ENCODE measurements at places on chromosomes 12 and 14. TPM values are rescaled to one million over a fixed set of nuclear protein-coding genes. Genes with fewer than 3 reads are reported as not detected.

- DNase-seq, result peak; percentile 78
Observed at GRCh38 chr12:109069307-109070271, 17.2 kb downstream of the USP30 start.

- DNase-seq, result no peak
Observed at GRCh38 chr14:72715850-72716228, 178.1 kb downstream of the DPF3 start.

GRCh38 chr12:111341426-111342065, 27.3 kb downstream of the PHETA1 start:
- no peak for DNase-seq

- no peak for DNase-seq
Observed at GRCh38 chr14:104982548-104983230, 2.9 kb upstream of the CLBA1 start.

- DNase-seq, result no peak
Observed at GRCh38 chr12:2378835-2379330, 326.1 kb downstream of the CACNA1C start.

- DNase-seq, result no peak
Observed at GRCh38 chr12:83153177-83153576, 466.5 kb downstream of the TMTC2 start.

DNA sequence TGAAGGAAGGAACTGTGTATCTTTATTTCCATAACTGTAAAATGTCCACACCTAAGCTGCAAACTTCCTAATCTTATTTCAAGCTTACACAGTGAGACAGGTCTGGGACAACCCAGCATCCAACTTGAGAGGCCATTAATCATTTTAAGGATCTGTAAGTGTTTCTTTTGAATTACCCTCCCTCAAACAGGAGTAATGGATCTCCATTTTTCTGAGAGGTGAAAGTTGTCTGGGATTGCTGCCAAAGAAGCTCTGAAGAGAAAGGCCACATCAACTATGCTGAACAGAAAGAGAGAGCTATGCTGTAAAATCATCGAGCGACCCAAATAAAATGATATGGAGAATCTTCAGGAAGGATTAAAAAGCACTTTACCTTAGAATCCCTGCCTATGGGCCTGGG, 131.7 kb upstream of the CPNE8 start:
- DNase-seq, result no peak

DNA sequence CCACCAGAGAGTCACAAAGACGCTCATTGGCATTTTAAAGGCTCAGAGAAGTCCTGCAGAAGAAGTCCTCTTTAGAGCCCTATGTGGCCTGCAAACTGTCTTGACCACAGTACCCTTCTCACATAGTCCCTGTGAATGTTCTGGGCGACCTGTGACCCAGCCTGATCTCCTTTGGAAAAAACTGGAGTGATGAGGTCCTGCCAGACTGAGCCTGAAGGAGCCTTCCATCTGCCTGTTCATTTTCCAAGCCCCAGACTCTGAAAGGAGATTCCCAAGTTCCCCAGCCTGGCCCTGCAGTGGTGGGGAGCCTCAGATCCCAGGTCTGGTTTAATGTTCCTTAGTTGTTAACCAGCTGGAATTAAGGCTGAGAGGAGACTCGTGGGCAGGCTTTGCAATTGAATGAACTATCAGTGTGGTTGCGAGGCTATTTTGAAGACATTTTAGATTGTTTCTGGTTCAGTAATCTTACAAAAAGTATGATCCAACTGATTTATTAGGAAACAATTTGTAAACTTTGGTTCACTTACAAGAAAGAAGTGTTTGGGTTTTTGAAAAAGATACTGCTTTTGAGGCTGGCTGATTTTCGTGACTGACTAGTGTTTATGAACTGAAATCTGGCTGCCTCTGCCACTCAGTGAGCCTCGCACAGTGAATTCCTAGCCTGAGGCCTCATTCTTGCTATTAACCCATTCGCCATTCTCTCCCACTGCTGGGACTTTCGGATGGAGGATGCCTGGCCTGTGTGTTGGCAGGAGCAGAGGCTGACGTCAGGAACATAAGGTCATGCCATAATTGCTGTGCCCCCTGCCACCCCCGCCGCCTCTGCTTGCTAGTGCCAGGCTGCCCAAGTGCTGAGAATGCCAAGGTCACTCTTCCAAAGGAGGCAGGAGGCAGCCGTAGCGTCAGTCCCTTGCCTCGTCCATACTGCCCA, 249.0 kb downstream of the CACNA1C start:
- DNase-seq, result no peak

- no peak for DNase-seq
Observed at GRCh38 chr12:32084017-32084688, 22.5 kb upstream of the BICD1 start.

DNA sequence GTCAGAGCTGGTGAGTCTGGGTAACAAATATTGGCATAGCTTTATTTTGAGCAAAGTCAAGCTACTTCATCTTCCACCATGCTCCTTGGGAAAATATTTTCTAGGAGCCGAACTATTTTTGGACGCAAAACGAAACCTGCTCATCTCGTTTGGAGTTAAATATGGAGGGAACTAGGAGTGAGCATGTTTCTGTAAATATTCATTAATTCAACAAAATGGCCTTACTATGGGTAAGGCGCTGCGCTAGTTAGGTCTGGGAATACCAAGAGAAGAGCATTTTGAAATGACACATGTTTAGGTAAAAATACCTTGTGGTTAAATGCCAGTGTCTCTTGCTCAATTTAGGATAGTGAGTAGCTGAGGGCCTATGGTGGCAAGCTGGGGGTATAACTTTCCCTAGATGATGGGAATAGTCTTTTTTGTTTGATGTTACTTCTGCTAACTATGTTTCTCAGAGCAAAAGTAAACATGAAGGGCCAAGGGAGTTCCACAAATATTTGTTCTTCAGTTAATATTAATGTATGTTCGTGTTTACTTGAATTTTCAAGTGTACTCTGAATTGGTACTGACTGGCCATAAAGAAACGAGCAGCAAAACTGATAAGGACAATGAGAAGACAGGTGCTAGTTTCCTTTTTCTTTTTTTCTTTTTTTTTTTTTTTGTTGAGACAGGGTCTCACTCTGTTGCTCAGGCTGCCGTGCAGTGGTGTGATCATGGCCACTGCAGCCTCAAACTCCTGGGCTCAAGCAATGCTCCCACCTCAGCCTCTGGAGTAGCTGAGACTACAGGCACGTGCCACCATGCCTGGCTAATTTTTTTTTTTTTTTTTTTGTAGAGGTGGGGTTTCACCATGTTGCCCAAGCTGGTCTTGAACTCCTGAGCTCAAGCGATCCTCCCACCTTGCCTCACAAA, 77.7 kb downstream of the MAP1LC3B2 start:
- no peak for DNase-seq

DNA sequence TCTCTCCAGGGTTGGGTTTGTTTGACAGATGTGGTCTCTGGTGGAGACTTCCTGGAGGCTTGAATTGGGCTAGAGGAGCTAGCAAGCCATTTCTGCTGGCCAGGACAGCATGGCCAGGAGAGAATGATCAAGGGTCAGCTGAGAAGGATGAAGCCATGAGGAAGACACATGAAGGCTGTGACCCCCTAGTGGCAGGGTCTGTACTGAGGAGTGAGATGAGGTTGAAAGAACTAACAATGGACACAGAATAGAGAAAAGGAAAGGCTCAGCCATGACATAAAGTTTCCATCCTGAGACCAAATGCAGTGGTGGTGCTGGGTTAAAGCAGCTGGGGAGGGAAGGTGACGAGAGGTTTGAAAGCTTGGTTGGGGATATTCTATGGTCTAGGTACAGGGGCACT, 89.9 kb downstream of the NT5DC3 start:
- no peak for DNase-seq

GRCh38 chr14:71481021-71481654, 451.1 kb upstream of the RGS6 start:
- no peak for DNase-seq

- no peak for DNase-seq
Observed at GRCh38 chr14:53327716-53328115, 174.6 kb upstream of the DDHD1 start.

DNA sequence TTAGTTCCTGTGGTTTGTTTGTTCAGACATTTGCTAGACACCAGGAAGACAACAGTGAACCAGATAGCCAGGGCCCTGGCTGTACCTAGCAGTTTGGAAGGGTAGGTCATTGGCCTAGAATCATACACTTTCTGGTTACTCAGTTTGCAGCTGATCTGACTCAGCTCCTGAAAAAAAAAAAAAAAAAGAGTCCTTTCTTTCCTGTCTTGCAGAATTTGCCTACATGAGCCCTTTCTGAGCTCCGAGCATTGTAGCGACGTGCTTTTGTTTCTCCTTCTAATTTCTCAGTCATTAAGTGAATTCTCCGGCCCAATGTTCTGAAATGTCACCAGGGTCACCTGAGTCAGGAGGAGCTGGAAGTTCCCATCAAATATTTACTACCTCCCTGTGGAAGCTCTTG, 2.4 kb downstream of the CABP1 start:
- no peak for DNase-seq

GRCh38 chr12:46266382-46266791, 2.5 kb downstream of the SLC38A1 start:
- DNase-seq, result no peak

DNA sequence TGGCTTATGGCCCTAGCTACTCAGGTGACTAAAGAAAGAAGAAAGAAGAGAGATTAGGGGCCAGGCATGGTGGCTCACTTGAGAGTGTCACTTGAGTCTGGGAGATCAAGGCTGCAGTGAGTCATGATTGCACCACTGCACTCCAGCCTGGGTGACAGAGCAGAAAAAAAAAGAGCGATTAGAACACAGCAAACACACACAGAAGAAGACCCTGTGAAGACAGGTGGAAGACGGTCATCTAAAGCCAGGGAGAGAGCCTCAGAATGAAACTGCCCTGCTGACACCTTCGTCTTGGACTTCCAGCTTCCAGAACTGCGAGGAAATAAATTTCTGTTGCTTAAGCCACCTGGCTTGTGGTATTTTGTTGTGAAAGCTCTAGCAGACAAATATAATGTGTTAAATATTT, 17.5 kb upstream of the PPP1CC start:
- DNase-seq, result no peak

- DNase-seq, result no peak
Observed at GRCh38 chr12:93825931-93826555, 148.9 kb downstream of the CRADD start.

DNA sequence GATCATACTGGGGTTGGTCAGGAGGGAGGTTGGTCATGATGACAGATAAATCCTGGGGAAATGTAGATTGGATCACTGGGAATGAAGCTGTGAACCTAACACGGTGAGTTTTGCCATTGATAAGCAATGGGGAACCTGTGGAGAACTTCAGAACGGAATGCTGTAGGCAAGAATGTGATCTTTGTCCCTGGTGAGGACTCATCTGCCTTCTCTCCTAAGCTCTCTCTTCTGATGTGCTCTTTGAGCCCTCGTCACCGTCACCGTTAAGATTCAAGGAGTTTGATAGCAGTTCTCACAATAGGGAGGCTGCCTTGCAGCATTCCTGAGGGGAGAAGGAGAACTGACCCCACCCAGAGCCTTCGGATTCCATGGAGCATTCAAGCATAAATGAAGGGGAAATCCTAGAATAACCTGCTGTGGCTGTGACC, 217.6 kb downstream of the ANO6 start:
- no peak for DNase-seq

DNA sequence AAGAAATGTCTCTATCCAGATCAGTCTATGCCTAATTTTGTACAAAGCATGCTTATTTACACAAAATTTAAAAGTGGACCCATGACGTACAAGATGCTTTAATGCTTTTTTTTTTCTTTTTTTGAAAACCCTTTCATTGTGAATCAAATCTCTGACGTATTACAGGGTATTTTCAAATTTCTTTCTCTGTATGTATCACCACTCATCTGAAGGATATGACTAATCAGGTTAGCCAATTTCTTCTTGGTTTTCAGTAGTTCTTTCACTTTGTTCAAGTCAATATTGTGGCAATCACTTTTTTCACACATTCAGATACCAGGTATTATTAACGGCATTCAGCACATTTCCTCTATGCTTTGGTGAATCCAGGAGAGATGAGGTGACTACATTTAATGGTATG, 685.3 kb downstream of the TRHDE start:
- no peak for DNase-seq

KRT77 gene
- not detected for total RNA-seq

DDX47 gene
- 23.5 TPM for total RNA-seq

ZDHHC22 gene
- not detected for total RNA-seq

PMCH gene
- not detected for total RNA-seq

All from Peyer's patch (tissue), 4 donors.